ENCODE measurements at places on chromosomes 3 and 15. TPM values are rescaled to one million over a fixed set of nuclear protein-coding genes. Genes with fewer than 3 reads are reported as not detected.

The SSR3 gene
- polyA plus RNA-seq: 204 TPM

DNA sequence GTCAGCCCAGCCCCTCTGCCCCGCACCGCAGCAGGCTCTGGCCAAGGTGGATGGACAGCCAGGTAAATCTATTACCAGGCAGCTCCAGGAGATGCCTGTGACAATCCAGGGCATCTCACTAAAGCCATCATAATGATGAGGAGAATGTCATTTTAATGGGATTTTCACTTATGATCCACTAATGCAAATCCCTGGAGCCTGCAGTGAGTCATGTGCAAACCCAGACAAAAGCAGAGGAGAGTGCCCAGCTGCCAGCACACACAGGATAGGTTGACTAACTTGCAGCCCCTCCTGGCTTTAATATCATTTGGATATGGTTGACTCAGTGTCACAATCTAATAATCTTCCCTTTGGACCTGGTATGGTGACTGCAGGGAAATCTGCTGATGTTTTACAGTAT is 206.9 kb upstream of the TRIM42 start:
- H3K36me3 ChIP-seq: no peaks in the 10 kb centered on the region
- no peak overlapping the region for H3K4me3 ChIP-seq
- H3K27ac ChIP-seq: no peak overlapping the region
- H3K4me1 ChIP-seq: peaks cover 4% of the 10 kb centered on the region
- DNase-seq: no peak
- no peaks in the 10 kb centered on the region for H3K27me3 ChIP-seq

The KCNH8 gene
- 2.0 TPM for polyA plus RNA-seq

GRCh38 chr15:90930861-90931574 is 1.3 kb downstream of the HDDC3 start:
- H3K4me1 ChIP-seq: peaks cover 38% of the 10 kb centered on the region
- H3K27me3 ChIP-seq: no peaks in the 10 kb centered on the region
- H3K4me3 ChIP-seq: peak overlapping the region; percentile 66
- peak; percentile 42 for DNase-seq
- H3K36me3 ChIP-seq: no peaks in the 10 kb centered on the region

GRCh38 chr15:31352339-31352751 is 25.7 kb downstream of the KLF13 start:
- peak; percentile 63 for DNase-seq
- H3K36me3 ChIP-seq: no peaks in the 10 kb centered on the region
- H3K4me3 ChIP-seq: no peak overlapping the region

- H3K36me3 ChIP-seq: no peaks in the 10 kb centered on the region
- peaks cover 9% of the 10 kb centered on the region for H3K4me1 ChIP-seq
- no peak overlapping the region for H3K27ac ChIP-seq
- H3K27me3 ChIP-seq: no peaks in the 10 kb centered on the region
Measured at GRCh38 chr15:96183514-96183850, 147.0 kb upstream of the NR2F2 start.

The P2RY13 gene
- polyA plus RNA-seq: 1.7 TPM

The KAT2B gene
- 5.3 TPM for polyA plus RNA-seq

DNA sequence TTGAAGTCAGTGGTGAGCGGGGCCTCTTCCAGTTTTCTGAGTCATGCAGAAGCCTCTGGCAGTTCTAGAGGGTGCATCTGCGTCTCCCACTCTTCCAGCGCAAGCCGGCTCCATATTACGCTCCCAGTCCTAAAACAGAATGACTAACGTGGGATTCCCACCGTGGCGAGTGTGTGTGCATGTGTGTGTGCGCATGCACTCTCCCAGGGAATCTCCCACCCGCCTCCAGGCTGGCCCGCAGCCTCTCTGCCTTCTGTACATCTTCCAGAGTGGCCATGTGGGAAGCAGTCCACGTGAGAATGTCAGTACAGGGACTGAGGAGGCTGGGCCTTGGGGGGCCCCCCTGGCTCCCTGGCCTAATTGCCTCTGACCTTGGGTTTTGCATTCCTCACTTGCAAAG is 87.7 kb downstream of the LSM3 start:
- H3K27ac ChIP-seq: no peak overlapping the region
- no peaks in the 10 kb centered on the region for H3K36me3 ChIP-seq
- H3K27me3 ChIP-seq: no peaks in the 10 kb centered on the region
- peaks cover 7% of the 10 kb centered on the region for H3K4me1 ChIP-seq

The ADGRG7 gene
- polyA plus RNA-seq: not detected

GRCh38 chr15:64544450-64544849 is 84.1 kb downstream of the ZNF609 start:
- no peak overlapping the region for H3K27ac ChIP-seq
- no peak for DNase-seq
- H3K36me3 ChIP-seq: no peaks in the 10 kb centered on the region
- no peak overlapping the region for H3K4me3 ChIP-seq
- no peaks in the 10 kb centered on the region for H3K4me1 ChIP-seq

GRCh38 chr15:75655931-75656330 is 8.2 kb downstream of the SNX33 start:
- peaks cover 50% of the 10 kb centered on the region for H3K4me1 ChIP-seq
- no peaks in the 10 kb centered on the region for H3K27me3 ChIP-seq
- DNase-seq: no peak
- H3K4me3 ChIP-seq: no peak overlapping the region

GRCh38 chr15:44801364-44801763 is 65.0 kb downstream of the TRIM69 start:
- no peak for DNase-seq
- no peak overlapping the region for H3K27ac ChIP-seq
- no peak overlapping the region for H3K4me3 ChIP-seq
- H3K36me3 ChIP-seq: no peaks in the 10 kb centered on the region

- H3K36me3 ChIP-seq: no peaks in the 10 kb centered on the region
- DNase-seq: no peak
- peaks cover 4% of the 10 kb centered on the region for H3K4me1 ChIP-seq
- no peaks in the 10 kb centered on the region for H3K27me3 ChIP-seq
- H3K27ac ChIP-seq: no peak overlapping the region
Measured at GRCh38 chr3:112602217-112602838, 38.6 kb downstream of the CCDC80 start.

The LSG1 gene
- polyA plus RNA-seq: 47.4 TPM

The HHATL gene
- 6.1 TPM for polyA plus RNA-seq

DNA sequence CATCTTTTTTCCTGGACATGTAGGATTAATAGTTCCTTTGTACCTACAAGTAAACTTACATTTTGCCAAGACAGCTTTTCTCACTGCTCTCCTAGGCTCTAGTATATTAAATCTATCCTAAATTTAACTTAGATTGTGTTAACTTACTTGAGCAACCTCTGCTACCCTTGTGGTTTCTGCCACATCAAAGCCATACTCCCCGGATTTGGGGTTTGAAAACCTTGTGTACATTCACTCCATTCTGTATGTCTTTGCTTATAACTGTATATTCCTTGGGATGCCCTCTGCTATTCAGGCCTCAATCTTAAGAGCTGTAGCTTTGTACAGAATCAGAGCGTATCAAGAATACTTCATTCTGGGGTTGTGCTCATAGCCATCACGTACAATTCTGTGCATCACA is 60.4 kb downstream of the ARIH1 start:
- H3K27me3 ChIP-seq: no peaks in the 10 kb centered on the region
- DNase-seq: no peak
- no peaks in the 10 kb centered on the region for H3K36me3 ChIP-seq
- H3K4me3 ChIP-seq: no peak overlapping the region
- no peak overlapping the region for H3K27ac ChIP-seq

The TRPM1 gene
- 4.4 TPM for polyA plus RNA-seq

- no peaks in the 10 kb centered on the region for H3K36me3 ChIP-seq
- H3K27me3 ChIP-seq: no peaks in the 10 kb centered on the region
- no peaks in the 10 kb centered on the region for H3K4me1 ChIP-seq
- H3K27ac ChIP-seq: no peak overlapping the region
- no peak overlapping the region for H3K4me3 ChIP-seq
Measured at GRCh38 chr3:31230425-31231223, 302.1 kb upstream of the STT3B start.

DNA sequence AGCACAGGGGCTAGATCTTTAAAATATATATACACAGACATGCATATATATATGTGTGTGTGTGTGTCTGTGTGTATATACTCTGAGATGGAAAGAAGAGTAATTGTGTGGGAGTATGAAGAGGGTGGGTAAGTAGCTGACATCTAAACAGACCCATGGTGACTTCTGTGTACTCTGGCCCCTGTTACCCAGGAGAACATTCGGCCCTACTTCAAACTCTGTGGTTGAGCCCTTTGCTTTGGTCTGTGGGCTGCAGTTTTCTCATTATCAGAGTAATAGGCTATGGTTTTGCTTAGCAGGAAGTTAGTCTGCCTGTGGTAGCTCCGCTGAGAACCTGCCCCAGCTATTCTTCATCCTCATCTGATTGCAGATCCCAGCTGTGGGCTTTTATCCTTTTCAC is 141.4 kb downstream of the RBPMS2 start:
- DNase-seq: no peak
- no peaks in the 10 kb centered on the region for H3K36me3 ChIP-seq
- H3K27me3 ChIP-seq: no peaks in the 10 kb centered on the region
- no peak overlapping the region for H3K4me3 ChIP-seq

The ITGA11 gene
- polyA plus RNA-seq: 6.6 TPM

DNA sequence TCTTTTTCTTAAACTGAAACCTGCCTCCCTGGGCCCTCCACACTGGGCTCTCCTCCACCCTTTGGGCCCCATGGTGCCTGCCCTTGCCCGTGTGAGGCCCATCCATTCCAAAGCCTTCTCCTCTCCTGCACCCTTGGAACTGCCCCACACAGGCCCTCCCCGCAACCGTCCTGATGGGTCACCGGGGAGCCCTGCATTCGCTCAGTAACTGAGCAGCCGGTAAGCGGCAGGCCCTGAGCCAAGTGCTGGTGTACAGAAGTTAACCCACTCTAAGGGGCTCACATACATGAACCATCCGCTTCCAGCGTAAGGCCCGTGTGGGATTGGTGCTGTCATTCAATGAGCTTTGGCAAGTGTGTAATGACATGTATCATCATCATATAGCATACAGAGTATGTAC is 5.4 kb upstream of the LRRC15 start:
- no peaks in the 10 kb centered on the region for H3K4me1 ChIP-seq
- H3K36me3 ChIP-seq: no peaks in the 10 kb centered on the region
- H3K4me3 ChIP-seq: no peak overlapping the region
- no peak overlapping the region for H3K27ac ChIP-seq

DNA sequence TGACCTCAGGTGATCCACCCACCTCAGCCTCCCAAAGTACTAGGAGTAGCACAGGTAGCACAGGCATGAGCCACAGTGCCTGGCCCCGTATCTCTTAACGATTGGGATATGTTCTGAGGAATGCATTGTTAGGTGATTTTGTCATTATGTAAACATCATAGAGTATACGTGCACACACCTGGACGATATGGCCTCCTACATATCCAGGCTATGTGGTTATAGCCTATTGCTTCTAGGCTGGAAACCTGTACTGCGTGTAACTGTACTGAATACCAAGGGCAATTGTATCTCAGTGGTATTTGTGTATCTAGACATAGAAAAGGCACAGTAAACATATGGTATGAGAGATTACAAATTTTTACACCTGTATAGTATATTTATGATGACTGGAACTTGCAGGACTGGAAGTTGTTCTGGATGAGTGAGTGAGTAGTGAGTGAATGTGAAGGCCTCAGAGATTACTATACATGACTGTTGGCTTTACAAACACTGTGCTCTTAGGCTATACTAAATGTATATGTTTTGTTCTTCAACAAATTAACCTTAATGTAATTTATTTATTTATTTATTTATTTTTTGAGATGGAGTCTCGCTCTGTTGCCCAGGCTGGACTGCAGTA is 120.7 kb downstream of the MBNL1 start:
- no peak overlapping the region for H3K4me3 ChIP-seq
- no peak overlapping the region for H3K27ac ChIP-seq
- peaks cover 15% of the 10 kb centered on the region for H3K4me1 ChIP-seq
- H3K27me3 ChIP-seq: no peaks in the 10 kb centered on the region
- no peaks in the 10 kb centered on the region for H3K36me3 ChIP-seq

DNA sequence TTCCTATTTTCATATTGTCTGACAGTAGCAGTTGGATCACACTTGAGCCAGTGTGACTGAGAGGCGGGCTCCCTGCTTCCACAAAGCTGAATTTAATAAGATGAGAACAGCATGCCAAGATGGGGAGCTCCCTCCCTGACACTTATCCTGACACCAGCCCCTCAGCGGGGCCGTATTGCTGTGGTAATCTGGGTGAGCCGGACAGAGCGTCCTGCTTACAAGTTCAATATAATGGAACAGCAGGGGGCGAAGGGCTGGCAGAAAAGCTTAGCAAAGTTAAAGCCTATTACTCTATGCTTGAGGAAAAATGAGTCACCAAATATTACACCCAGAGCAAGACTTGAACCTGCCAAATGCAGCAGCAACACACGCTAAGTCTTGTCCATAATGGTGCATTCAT is 163.8 kb upstream of the CMC1 start:
- peak; percentile 14 for DNase-seq
- no peak overlapping the region for H3K4me3 ChIP-seq
- no peaks in the 10 kb centered on the region for H3K4me1 ChIP-seq

The SLC25A38 gene
- 41.8 TPM for polyA plus RNA-seq

DNA sequence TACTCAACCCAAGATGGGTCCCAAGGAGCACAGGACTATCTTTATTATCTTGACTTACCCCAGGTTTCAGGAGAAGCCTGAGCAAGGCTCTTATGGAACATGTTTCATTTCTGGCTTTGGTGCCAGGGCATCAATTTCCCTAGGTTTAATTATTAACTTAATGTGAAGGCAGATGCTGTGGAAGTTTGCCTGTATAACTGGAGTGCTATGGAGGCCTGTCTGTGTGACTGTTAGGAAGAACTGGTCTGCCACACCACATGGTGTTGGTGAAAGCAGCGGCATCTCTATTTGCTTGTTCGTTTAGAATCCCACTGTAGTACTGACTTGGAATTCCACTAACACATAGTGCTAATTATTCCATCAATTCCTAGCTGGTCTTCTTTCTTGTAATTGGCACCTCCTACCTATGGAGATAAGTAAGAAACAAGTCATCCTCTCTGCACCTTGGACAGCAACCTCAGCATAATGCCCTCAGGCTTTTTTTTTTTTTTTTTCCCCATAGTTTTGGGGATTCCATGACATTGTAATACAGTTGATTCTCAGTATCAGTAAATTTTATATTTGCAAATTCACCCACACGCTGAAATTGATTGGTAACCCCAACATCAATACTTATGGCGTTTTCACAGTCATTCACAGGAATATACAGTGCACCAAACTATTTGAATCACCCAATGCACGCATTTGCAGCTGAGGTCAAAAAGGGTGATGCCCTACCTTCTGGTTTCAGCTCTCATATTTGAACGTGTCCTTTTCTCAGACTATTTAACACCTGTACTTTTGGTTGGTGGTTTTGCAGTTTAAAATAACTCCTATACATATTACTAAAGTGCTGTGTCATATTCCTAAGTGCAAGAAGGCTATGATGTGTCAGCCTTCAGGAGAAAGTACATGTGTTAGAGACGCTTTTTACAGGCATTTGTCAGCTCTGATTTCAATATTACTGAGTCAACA is 772.8 kb upstream of the LMCD1 start:
- no peaks in the 10 kb centered on the region for H3K36me3 ChIP-seq
- H3K27me3 ChIP-seq: no peaks in the 10 kb centered on the region

- H3K27me3 ChIP-seq: no peaks in the 10 kb centered on the region
- H3K4me3 ChIP-seq: no peak overlapping the region
- no peaks in the 10 kb centered on the region for H3K36me3 ChIP-seq
- no peak for DNase-seq
Measured at GRCh38 chr3:105238367-105238766, 128.3 kb upstream of the ALCAM start.
